ENCODE measurements at places on chromosomes 3 and 15.
A peak's percentile ranks its signal among the peaks of the same experiment; 100 is the strongest.

DNA sequence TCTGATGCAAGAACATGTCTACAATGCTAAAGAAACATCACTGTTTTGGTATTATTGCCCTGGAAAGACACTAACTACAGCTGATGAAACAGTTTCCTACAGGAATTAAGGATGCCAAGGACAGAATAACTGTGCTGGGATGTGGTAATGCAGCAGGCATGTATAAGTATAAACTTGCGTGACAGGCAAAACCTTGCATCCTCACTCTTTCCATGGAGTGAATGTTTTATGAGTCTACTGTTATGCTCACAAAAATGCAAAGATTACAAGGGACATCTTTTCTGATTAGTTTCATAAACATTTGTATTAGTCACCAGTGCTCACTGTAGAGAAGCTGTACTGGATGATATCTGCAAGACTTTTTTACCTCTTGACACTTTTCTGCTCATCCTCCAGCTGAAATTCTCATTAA, 143.6 kb downstream of the NAALADL2 start:
- no peak for DNase-seq

DNA sequence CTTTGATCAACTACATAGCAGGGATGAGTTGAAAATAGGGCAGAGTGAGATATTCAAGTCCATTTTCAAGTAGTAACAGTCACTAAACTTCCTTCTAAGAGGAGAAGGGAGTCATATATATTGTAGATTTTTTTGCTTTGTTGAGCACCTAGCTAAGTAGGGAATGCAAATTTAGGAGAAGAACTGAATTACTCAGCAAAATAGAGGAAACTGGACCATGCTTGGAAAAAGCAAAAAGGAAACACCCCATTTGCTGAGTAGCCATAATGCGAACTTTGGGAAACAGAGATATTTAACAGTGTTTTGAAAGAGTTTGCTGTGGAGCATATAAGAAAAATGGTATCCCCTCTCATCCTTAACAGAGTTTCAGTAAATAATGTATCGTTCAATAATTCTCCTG, 54.9 kb downstream of the CD200R1L start:
- no peak for DNase-seq

- no peak for DNase-seq
Observed at GRCh38 chr15:58179741-58180381, 41.7 kb downstream of the AQP9 start.

GRCh38 chr3:70281663-70282062, 30.8 kb downstream of the MDFIC2 start:
- DNase-seq = no peak

GRCh38 chr3:46736006-46736872, 18.6 kb upstream of the PRSS50 start:
- DNase-seq = no peak

DNA sequence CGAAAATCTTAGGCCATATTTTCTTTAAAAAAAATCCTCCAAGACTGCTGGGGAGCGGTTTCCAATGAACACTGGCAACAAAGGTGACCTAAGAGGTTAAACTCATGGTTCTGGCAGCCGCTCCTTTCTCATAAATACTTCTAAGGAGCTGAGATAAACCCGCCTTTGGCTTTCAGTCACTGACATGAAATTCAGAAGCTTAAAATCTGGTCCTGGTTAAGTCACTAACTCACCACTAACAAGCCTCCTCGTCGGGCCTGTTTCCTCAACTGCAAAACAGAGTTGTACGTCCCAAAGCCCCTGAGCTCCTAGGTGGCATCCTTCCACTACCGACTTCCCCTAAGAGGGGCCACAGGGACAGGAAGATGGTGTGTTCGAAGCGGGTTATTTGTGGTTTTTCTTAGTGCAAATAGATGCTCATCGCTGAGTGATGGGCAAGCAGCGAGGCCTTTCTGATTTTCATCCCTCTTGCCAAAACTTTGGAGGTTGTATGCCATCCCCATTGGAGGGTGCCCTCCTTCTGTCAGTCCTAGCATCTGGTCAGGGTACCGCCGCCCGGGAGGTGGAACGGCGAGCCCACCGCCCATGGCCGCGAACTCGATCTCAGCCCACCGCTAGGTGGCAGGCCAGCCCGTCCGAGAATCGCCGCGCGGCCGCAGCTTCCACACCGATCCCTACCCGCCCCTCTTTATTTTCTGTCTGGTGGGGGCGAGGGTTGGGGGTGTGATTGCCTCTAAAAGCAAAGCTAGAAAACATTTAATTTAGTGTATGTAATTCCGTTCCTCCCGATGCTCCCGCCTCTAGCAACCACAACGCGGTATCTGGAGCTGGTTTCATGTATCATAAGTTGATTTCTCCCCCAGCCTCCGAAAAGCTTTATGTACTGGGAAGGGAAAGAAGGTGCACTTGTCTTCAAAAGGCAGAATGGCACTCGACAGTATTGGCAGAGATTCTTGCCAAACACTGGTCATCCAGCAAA, 4.6 kb downstream of the BCL6 start:
- peak; percentile 48 for DNase-seq

- DNase-seq = no peak
Observed at GRCh38 chr3:72345980-72346379, 502.3 kb downstream of the SHQ1 start.

DNA sequence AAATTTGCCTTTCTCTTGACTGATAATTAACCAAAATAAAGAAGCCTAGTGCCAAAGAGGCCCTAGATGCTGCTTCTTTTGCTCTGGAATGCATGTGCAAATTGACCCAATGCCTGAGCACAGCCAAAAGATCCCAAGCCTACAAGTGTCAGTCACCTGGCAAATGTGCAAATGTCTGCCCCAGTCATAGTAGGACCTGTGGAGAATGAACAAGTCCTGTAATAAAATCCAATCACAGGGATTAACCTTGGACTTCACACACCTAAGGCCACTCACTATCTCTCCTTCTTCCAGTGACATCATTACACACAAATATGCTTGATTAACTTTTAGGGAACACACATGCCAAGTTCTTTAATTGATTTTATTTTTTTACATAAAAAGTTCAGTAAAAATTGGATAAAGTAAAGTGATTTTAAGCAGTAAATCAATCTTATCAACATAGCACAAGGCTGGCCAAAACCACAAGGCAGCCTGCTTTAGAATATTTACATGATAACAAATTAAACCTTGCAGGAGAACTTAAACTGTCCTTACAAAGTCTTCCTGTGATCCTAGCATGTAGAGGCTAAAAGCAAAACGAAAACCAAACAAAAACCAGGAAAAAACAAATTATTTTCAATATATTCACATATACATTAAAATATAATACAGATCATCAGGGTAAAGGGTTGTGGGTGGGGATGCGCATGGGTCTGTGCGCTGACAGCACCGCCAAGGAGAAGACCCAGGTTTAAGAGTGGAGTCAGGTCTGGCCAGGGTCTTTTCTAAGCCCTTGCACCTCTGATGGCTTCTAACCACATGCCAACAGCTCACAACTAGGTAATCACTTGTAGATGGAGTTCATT, 36.8 kb downstream of the NBEAL2 start:
- no peak for DNase-seq

- no peak for DNase-seq
Observed at GRCh38 chr15:50134524-50135024, 15.5 kb upstream of the ATP8B4 start.

DNA sequence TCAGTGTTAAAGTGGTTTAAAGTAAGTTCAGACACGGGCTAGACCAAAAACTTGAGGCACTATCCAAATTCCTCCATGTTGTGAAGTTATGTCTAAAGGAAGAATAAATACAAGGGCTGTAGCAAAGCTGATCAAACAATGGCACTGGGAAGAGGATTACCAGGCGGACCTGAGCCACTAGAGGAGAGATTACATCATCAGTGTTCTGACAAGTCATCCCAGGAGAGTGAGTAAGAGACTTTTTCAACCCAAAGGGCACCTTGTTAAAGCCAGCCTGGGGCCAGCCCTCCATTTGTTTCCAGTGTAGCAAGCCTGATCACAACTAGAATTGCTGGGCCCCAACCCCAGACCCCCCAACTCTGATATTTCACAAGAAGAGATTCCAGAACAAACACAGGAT, 166.9 kb downstream of the DCLK3 start:
- DNase-seq = peak; percentile 25

- peak; percentile 28 for DNase-seq
Observed at GRCh38 chr3:186917512-186918312, 12.6 kb upstream of the ST6GAL1 start.

GRCh38 chr3:1734494-1735122, 364.1 kb upstream of the CNTN4 start:
- DNase-seq = no peak

DNA sequence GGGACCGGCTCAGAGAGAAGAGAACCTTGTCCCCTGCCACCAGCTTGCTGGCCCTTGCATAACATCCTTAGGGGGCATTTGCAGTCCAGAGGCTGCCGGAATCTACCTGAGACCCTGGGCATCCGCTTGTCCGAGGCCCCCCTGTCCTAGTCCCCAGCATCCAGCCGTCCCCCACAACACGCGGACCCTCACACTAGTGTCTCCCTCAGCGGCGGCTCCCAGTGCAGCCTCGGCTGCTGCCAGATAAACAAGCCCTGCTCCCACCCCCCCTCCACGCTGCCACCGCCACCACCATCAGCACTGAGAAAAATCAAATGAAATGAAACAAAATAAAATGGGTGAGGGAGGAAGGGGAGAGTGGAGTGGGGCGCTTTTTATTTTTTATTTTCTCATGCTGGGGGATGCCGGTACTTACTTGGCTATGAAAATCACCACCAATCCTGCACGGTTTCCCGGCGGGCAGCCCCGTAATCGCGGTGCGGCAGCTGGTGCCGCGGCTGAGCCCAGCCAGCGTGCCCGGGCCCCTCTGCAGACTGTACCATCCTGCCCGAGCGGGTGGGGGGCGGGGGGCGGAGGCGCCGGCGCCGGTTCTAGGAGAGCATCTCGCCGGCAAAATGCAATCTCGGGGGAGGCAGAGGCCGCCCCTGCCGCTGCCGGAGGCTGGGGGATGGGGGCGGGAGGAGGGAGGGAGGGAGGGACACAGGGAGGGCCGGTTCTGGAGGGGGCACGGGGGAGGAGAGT, at the start of gene ATP2B2:
TSS of gene ATP2B2 (minus strand) at position 537 of the 741 bp plus-strand sequence. CDS start 56,043 bp downstream, outside the sequence.
- DNase-seq = peak; percentile 59

DNA sequence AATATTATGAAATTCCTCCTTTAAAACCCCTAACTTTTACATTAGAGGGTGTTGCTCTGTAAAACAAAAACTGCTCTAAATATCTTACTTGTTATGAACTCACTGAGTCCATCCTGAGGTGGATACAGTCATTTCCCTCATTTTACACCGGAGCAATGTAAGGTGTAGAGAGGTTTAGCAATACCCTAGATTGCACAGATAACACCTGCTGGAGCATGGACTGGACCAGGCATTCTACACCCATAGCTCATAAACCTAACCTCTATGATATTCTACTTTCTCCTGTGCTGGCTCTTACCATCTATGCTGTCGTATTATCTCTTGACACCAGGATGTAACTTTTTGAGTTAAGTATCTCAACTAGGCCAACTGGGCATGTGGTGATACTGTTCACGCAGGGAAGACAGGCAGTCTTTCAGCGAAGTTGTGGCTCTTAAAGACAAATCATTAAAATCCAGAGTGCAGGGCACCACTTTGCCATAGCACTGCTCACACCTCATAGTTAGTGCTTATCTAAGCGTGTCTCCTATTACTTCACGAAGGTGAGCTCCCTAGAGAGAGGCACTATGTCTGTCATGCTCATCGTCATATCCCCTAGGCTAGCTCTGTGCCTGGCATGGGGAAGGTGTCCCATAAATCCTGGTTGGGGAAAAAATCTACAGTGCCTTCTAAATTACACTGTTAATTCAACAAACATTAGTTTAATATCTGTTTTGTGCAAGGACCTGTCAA, 100.1 kb upstream of the SLC2A2 start:
- no peak for DNase-seq

DNA sequence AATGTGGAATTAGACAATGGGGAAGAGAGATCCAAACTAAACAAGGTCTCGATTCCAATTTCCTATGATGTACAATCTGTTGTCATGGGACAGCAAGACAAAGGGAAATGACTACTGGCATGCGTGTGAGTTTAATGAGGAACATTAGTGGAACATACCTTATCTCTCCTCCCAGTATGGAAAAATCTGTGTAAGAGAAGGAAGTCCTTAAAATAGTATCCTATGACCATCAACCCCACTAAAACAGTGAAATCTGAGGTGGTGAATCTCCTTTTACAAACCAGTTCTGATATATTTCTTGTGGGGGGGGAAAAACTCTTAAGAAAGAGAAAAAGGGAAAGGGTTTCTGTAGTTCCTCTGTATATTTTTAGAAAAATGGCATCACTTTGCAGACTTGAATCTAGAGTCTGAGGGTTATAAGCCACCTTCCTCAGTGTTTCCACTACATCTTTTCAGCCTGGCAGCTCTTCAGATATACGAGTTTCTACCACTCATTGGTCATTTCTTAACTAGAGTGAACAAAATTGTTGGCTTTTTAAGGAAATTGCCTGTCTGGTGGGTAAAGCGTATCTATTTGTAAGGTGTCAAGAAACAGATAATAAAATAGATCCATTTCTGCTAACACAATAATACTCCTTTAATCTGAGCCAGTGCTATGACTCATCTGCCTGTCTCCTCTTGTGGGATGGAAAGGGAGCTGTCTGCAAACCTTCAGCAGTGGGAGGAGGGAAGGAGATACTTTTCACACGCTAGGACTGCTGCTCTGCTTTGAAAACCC, 3.0 kb upstream of the TNFAIP8L3 start:
- DNase-seq = no peak

DNA sequence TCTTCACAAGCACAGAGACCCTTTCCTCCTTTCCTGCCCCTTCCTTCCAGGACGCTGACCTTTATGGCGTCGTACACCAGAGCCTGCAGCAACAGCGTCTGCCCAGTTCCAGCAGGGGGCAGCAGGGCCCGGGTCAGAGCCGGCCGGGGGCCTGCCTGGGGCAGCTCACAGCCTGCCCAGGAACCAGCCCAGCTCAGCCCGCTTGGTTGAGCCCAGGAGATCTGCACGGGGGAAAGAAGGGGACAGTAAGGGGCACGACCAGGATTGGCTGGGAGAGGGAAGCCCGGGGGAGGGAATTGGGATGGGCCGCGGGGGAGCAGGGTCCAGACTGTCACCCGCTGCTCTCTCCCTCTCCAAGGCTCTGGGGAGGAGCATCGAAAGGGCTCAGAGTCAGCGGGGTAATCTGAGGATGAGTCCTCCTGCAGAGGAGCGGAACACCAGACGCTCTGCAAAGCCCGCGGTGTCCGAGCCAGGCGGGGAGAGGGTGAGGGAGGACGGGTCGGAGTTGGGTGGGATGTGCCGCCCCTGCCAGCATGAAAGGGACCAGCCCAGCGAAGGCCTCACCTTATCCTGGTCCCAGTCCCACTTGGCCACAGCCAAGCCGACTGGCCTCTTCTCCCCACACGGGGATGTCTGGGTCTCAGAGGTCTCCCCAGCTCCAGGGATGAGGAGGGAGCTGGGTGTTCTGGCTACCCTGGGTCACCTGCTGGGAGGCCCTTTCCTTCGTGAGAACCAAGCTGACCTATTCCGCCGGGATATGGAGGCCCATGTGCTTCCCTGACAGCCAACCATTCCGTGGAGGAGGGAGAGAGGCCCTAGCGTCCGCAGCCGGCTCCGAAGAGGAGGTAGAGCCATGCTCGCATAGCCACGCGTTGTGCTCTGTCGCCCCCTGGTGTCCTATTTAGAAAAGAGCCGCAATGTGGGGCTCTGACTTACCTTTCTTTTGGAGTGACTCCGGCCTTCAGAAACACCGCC, 7.4 kb upstream of the IGDCC3 start:
- DNase-seq = peak; percentile 93

- DNase-seq = no peak
Observed at GRCh38 chr3:34073961-34074360, 275.5 kb downstream of the PDCD6IP start.

Data from WERI-Rb-1 (cell line).